ENCODE measurements at places on chromosomes 3 and 15.

DNA sequence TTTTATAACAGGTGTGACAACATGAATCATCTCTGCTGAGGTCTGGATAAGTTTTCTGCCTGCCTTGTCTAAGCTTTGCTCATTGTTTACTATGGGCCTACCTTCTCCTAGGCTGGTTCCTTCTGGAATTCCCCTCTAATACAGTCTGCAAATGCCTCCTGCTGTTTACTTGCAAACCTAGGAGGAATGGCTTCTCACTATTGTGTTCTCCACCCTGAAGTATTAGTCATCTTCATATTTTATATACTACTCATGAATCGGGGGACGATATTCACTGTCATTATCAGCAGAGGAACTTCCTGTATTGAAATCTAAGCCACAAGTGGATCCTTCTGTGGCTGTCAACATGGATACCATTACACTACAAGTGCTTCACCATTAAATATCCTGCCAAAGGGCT, 154.8 kb downstream of the PLCL2 start:
- DNase-seq: no peak

DNA sequence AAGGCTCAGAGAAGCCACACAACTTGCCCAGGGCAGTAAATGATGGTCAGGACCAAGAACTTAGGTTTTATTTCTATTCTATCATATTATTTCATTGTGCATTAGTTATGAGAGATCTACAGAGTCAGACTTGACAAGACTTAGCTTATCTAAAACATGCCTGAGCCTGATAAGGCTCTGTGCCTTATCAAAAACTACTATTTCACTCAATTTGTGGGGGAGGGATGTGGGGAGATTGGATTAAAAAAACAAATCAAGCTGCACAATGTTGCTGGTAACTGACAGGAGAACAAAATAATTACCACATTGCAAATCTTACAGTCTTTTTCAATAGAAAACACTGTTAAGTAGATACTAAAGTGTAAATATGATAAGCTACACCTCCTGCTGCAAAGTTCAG, 16.0 kb downstream of the HACD2 start:
- no peak for DNase-seq

- no peak for DNase-seq
Measured at GRCh38 chr3:112117841-112118571, 15.0 kb downstream of the GCSAM start.

DNA sequence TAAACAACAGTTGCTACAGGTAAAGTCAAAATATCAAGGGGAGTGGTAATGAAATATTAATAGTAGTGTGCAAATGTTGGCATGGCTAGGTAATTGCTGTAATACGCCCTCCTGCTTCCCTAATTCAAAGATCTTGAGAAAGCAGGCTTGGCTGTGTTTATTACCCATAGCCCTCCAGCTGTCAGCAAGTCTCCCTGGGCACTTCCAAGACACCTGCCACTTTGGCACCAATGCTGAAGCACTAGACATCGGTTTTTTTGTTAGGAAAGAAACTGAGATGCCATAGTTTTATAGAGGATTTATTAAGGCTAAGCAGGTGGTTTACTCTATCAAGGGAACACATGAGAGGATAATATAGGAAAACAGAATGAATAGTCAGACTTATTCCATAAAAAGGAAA, 64.4 kb downstream of the P2RY1 start:
- no peak for DNase-seq

DNA sequence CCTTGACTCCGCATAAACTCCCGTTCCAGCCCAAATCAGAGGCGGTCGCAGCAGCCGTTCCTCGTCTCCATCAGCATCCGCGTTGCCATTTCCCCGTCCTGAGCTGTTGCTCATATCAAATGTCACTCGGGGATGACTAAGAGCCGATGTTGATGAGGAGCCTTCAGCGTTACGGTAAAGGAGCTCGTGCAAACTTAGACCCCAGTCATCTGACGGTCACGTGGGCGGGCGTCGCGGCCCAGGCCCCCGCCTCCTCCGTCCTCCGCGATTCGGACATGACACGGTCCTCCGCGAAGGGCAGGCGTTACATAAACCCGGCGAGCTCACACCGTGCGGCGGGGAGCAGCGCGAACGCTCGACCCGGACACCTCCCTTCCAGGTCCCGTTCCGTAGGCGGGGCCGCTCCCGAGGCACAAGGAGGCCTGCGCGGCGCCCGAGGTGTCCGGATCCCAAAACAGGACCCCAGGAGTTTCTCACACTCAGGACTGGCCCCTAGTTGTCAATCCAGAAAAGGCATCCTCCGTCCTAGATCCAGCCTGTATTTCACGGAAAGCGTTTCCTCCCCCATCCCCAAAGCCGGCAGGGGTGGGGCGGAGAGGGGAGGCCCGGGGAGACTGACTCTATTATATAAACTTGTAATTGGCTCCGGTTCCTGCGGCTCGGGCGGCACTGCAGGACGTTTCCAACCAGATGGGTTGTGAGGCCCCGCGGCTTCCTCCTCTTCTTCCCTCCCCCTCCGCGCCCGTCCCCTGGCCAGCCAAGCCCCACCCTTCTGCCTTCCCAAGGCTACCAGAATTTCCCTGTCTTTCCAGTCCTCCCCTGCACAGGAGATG, 100.0 kb upstream of the IGF1R start:
- peak; percentile 90 for DNase-seq

DNA sequence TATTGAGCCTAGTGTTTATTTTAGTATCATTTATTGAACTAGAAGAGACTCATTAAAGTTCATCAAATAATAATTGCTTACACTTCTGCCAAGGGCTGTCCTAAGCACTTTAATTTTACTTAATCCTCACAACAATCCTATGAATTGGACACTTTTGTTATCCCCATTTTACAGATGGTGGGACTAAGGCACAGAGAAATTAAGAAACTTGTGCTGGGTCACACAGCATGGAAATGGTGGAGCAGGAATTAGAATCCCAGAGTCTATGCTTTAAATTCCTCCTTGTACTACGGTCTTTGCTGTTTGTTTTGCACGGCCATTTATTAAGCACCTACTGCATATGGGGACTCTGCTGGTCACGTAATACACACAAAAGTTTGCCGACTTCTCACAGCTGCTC, 7.9 kb downstream of the ATP2B2 start:
- DNase-seq: no peak

- no peak for DNase-seq
Measured at GRCh38 chr3:152192050-152192449, 76.7 kb upstream of the MBNL1 start.

DNA sequence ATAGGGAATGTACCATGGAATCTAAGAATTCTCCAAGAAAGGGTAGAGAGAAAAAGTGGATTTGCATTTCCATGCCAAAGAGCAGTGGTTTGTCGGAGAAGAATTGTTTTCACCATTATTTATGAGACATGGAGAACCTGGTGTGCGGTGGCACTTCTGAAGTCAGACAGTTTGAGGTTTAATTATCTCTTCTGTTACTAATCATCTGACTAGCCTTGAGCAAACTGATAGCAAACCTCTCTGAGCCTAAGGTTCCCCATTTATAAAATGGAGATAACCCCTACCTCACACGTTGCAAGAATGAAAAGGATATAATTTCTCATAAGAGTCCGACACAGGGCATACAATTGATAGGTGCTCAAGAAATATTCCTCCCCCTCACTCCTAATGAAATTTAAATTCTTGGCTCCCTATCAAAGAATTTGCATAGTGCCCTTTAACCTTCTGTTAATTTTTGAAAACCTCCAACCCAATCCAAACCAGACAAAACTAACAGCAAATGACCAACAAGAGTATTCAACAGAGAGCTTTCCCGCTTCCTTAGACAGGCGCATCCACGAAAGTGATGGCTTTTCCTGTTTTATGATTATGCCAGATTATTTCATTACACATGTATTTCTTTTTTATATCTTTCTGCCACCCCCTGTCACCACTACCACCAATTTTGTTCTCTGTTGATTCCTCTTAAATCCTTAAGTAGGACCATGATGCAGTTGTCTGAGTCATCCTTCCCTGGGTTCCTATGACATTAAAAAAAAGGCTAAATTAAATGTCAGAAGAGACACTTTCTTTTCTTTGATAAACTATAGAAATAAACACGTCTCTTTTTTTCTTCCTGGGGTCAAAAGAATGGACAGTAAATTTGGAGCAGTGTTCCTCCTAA, 28.5 kb downstream of the TMEM212 start:
- DNase-seq: no peak

DNA sequence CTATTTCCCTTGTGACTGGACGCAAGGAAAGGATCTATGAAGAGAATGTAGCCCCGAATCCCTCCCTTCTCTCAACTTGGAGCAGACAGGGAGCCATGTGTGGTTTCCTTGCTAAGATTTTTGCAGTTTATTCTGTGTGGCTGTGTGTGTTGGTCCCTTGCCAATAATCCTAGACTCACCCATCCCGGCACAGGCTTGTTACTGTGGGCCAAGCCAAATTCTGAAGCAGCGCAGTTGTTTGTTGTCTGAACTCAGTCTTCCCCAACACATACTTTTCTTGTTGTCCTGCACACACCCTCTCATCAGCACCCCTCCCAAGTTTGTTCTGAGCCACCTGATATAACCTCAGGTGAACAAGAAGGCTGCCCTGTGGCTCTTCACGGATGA, 193.3 kb upstream of the CTDSPL start:
- no peak for DNase-seq

- no peak for DNase-seq
Measured at GRCh38 chr3:150370122-150370602, 37.9 kb upstream of the TSC22D2 start.

DNA sequence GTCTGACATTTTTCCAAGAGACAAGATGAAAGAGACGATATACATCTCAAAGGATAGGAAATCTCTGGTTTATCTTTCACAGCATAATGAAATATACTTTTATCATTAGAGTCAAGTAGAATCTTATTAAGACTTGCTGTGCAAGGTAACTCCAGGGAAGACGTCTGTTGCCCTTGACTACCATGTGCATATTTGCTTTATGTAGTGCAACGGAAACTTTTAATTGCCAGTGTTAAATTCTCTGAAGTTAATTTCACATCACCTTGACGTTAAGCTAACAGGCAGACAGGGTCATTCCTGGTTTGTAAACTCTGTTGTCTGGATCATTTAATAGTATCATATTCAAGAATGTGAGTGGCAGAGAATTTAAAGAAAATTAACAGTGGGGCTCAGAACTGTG, 82.8 kb downstream of the LRTM1 start:
- DNase-seq: no peak

- no peak for DNase-seq
Measured at GRCh38 chr3:161388855-161389254, 17.5 kb upstream of the SPTSSB start.

DNA sequence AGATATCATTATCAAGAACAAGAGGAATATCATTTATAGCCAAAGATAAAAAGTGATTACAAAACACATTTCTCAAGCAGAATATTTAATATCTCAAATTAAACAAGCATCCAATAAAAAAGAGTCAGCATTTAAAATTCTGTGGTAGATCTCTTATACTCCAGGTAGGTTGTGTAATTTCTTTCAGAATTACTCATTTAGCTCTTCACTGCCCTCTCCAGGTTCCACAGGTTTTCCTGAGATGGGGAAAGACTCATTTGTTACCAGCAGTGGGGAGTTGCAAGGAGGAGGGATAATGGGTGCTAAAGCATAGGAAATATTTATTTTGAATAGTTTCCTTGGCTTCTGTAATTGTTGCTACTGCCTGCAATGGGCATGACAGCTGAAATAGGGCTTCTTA, 83.1 kb upstream of the RASGRP1 start:
- DNase-seq: no peak

All from right cardiac atrium (tissue), 5 donors.